COR-L47 (cell line): ENCODE measurements at places on chromosomes 12 and 14.

- DNase-seq: no peak
These were observed 103.7 kb downstream of the SCARB1 start for GRCh38 chr12:124759841-124760503.

GRCh38 chr14:73344319-73344718 is 107.0 kb downstream of the PAPLN start:
- no peak for DNase-seq

- DNase-seq: no peak
These were observed 28.5 kb upstream of the PWP1 start for GRCh38 chr12:107657133-107657532.

DNA sequence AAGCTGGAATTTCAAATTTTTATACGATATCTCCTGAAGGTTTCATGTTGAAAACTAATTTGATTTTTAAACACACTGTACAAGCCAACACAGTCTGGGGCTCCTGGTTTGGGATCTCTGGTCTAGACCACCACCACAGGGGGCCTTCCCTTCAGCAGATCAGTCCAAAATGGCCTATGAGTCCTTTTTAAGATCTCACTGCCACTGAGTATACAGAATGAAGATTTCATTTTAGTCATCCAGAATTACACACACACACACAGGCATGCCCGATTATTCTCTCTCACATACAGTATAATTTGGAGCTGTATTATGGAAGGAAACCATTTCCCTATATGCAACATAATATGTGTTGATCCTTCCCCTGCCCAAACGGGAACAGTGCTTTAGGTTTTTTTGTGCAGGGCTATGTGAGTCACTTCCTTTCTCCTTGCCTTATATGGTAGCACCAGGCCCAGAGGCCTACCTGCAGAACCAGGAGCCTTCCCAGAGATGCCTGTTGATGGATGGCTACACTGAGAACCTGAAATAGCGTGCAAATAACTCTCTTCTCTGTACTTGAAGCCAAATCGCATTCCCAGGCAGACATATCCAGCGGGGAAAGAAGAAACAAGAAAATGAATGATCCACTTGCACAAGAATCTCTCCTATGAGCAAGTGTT is 28.1 kb upstream of the WNK1 start:
- no peak for DNase-seq

DNA sequence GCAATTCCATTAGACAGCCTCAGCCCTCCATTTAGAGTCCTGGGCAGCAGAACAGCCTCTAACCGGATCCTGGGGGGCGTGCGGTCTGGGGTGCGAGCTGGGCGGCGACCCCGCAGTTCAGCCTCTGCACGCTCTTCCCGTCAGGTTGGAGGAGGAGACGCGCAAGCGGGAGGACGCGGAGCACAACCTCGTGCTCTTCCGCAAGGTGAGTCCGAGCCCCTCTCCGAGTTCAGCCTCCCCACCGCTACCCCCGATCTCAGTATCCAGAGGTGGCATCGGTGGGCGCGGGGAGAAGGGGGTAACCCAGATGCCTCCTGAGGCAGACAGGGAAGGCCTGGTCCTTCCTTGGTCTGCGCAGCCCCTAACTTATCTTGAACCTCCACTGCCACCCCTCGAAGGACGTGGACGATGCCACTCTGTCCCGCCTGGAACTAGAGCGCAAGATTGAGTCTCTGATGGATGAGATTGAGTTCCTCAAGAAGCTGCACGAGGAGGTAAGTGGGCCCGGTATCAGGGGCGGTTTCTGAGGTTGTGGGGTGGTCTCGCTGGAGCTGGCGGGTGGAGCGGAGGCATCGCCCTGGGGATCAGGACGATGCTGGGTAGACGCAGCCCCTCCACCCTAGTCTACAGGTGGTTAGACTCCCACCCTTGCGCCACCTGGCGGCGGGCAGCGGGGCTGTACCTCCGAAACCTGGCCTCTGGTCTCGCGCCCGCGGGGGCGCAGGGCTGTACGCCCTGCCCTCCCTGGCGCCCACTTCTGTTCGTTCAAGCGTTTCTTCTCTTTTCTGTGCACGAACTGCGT is 1.3 kb downstream of the PRPH start:
- peak; percentile 20 for DNase-seq

DNA sequence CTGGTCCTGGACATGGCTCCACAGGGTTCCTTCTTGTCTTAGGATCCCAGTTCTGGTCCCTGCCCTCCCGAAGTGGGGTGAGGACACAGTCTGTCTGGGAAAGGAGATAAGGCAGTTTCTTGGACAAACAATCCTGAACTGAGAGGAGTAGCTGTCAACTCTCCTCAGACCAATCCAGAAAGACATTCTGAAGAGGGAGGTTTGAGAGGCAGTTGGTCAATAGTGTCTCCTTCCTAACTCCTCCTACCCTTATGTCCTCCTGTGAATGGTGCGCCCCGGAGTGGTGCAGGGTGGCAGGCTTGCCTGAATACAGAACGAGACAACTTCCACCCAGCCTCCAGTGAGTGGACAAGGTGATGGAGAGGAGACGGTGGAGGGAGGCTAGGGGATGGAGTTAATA is 15.4 kb upstream of the ASIC1 start:
- DNase-seq: no peak

GRCh38 chr12:92255741-92256140 is 110.1 kb upstream of the BTG1 start:
- no peak for DNase-seq

DNA sequence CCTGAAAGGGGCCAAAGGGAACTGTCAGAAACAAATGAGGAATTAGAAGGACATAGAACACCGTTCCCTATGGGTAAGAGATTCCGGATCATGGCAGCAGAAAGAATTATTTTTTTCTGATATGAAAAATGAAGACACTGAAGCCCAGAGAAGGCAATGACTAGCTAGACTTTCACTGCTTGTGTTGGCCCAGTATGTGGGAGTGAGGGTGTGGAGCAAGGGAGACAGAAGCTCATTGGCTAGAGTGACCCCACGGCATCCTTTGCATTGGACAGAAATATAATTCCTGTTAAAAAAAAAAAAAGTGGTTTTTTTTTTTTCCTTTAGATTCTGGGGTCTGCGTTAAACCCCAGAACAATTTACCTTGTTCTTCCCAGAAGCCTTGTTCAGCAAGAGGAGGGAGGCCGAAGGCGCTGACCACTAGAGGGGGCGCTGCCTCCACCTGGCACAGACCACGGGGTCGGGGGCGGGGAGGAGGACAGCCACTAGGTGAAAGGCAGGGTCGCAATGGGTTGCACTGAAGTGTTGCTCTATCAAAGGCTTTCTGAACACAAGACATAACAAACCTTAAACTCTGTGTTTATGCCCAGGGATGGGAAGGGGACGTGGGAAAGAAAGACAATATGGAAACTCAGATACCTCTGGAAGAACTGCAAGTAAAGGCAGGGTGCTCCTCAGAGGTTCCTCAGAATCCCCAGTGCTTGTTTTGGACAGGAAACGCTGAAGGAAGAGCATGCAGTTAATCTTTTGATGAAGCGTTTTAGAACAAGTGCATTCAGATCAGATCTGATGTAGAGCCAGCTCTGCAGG is 156.8 kb downstream of the KCNA5 start:
- peak; percentile 39 for DNase-seq

- DNase-seq: no peak
These were observed 24.2 kb downstream of the GOLGA3 start for GRCh38 chr12:132804426-132804861.

- DNase-seq: no peak
These were observed 51.0 kb upstream of the NCOR2 start for GRCh38 chr12:124618291-124618902.

- DNase-seq: peak; percentile 76
These were observed 3.2 kb downstream of the THTPA start for GRCh38 chr14:23559010-23559925.

DNA sequence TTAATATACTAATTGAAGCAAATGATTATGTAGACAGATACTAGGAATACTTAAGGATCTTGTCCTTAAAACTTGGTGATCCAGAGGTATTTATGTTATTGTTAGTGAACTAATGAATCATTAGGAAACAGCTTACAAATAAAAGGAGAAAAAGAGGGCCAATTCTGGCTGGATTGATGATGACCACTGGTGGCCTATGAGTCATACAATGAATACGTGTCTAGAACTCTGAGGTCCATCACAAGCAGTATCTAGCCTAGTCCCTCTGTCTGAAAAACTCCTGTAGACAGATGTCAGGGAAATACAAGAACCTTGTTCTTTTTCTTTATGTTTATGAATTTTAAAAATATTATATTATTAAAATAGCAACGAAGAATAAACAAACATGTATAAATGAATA is 51.7 kb upstream of the RTL1 start:
- DNase-seq: no peak

DNA sequence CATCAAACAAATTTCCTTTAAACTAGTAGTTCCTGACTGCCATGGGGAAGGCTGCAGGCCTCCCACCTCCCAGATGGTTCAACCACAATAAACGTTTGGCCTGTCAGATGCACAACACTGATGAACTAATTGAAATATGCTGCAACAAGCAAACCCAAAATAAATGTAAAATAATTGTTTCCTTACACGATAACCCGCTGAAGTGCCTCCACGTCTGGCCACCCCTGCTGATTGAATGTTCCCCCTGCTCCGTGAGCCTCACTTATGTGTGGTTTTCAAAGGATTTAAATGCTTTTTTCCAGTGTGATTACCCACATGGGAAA is 8.4 kb downstream of the PITPNM2 start:
- no peak for DNase-seq

DNA sequence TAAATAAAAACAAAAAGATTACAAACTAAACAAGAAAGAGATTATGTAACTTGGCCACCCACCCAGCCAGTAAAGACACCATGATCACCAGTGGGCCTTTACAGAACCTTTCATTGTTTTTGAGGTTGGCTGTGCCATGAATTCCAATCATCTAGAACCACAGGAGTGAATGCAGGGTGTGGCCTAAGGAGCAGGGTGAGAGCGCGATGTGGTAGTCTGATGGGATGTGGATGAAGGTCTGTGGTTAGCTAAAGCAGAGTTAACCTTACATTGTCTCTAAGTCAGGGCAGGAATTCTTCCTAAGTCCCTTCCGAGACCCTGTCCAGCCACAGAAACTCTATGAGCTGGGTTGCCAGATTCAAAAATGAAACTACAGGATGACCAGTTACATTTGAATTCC is 54.0 kb upstream of the CDKN3 start:
- DNase-seq: no peak

GRCh38 chr14:33376510-33376909 is 437.8 kb downstream of the NPAS3 start:
- no peak for DNase-seq

GRCh38 chr12:1343422-1343821 is 251.0 kb downstream of the FBXL14 start:
- no peak for DNase-seq
